Activated CD4-positive, alpha-beta T cell treated with anti-CD3 and anti-CD28 coated beads for 36 hours (primary cell): ENCODE measurements at places on chromosomes 5 and 9. TPM values are rescaled to one million over a fixed set of nuclear protein-coding genes. Genes with fewer than 3 reads are reported as not detected.
A peak's percentile ranks its signal among the peaks of the same experiment; 100 is the strongest.

- no peak overlapping the region for H3K4me3 ChIP-seq
- H3K27me3 ChIP-seq: peaks cover 26% of the 10 kb centered on the region
- H3K4me1 ChIP-seq: peaks cover 3% of the 10 kb centered on the region
- no peaks in the 10 kb centered on the region for H3K36me3 ChIP-seq
- DNase-seq: no peak
- H3K27ac ChIP-seq: no peak overlapping the region
Measured at GRCh38 chr9:37645903-37646506, 4.7 kb upstream of the FRMPD1 start.

DNA sequence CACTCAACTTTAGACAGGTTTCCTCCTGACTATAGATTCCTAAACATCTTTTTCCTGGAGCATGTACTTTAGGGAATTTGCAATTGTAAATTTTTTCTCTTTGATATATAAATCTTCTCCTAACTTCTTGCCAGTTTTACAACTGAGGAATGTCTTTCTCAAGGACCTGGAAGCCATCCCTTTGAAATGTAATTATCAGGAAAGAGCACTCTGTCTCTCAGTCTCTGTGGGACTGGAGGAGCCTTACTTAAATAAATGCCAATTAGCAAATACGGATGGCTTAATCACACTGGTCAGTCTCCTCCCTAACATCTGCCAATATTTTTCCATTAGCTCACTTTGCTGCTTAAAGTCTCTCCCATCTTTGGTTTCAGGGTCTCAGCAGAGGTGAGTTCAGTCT, 344.3 kb upstream of the ARRDC3 start:
- no peaks in the 10 kb centered on the region for H3K27me3 ChIP-seq
- no peak overlapping the region for H3K27ac ChIP-seq
- DNase-seq: no peak

DNA sequence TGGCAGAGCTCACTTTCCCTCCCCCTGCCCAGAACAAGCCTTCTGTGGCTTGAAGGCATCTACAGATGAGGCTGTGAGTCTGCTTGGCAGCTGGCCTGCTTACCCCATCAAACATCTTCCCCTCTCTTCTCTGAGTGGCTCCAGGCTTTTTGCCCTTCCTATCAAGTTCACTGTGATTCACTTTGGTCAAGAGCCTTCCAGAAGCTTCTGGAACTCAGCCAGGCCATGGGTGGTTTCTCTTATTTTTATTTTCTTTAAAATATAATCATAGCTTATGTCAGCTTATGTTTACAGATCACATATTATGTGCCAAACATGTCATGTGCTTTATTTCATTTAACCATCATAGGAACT, 267.0 kb downstream of the SEC61B start:
- H3K36me3 ChIP-seq: no peaks in the 10 kb centered on the region
- no peak overlapping the region for H3K27ac ChIP-seq
- H3K27me3 ChIP-seq: peaks cover 21% of the 10 kb centered on the region
- no peak overlapping the region for H3K4me3 ChIP-seq

GRCh38 chr5:69206528-69207190, 17.3 kb downstream of the CENPH start:
- no peak overlapping the region for H3K4me3 ChIP-seq
- H3K36me3 ChIP-seq: peaks cover 32% of the 10 kb centered on the region
- DNase-seq: no peak
- no peaks in the 10 kb centered on the region for H3K4me1 ChIP-seq
- H3K27me3 ChIP-seq: no peaks in the 10 kb centered on the region

GRCh38 chr9:99286536-99286935, 64.5 kb downstream of the SEC61B start:
- H3K27me3 ChIP-seq: peaks cover 3% of the 10 kb centered on the region
- H3K27ac ChIP-seq: no peak overlapping the region
- DNase-seq: no peak
- no peak overlapping the region for H3K4me3 ChIP-seq

- H3K36me3 ChIP-seq: no peaks in the 10 kb centered on the region
- peaks cover 2% of the 10 kb centered on the region for H3K27me3 ChIP-seq
Measured at GRCh38 chr5:82692826-82693225, 384.4 kb downstream of the TMEM167A start.

- H3K27ac ChIP-seq: no peak overlapping the region
- peak; percentile 17 for DNase-seq
- H3K4me3 ChIP-seq: no peak overlapping the region
- H3K36me3 ChIP-seq: peaks cover 29% of the 10 kb centered on the region
- no peaks in the 10 kb centered on the region for H3K27me3 ChIP-seq
Measured at GRCh38 chr5:138469540-138470321, 4.5 kb downstream of the EGR1 start.

GRCh38 chr5:125874717-125875116, 548.5 kb upstream of the GRAMD2B start:
- no peaks in the 10 kb centered on the region for H3K4me1 ChIP-seq
- H3K27me3 ChIP-seq: no peaks in the 10 kb centered on the region
- H3K4me3 ChIP-seq: no peak overlapping the region
- no peaks in the 10 kb centered on the region for H3K36me3 ChIP-seq

DNA sequence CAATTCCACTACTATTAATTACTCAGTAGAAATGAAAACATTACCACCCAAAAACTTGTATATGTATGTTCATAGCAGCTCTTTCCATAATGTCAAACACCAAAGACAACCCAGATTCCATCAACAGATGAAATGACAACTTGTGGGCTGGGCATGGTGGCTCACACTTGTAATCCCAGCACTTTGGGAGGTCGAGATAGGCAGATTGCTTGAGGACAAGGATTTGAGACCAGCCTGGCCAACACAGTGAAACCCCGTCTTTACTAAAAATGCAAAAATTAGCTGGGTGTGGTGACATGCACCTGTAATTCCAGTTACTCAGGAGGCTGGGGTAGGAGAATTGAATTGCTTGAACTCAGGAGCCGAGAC, 11.5 kb downstream of the UIMC1 start:
- H3K27ac ChIP-seq: peak overlapping the region; percentile 59
- peaks cover 39% of the 10 kb centered on the region for H3K4me1 ChIP-seq
- peaks cover 36% of the 10 kb centered on the region for H3K36me3 ChIP-seq
- H3K4me3 ChIP-seq: no peak overlapping the region
- DNase-seq: no peak

DNA sequence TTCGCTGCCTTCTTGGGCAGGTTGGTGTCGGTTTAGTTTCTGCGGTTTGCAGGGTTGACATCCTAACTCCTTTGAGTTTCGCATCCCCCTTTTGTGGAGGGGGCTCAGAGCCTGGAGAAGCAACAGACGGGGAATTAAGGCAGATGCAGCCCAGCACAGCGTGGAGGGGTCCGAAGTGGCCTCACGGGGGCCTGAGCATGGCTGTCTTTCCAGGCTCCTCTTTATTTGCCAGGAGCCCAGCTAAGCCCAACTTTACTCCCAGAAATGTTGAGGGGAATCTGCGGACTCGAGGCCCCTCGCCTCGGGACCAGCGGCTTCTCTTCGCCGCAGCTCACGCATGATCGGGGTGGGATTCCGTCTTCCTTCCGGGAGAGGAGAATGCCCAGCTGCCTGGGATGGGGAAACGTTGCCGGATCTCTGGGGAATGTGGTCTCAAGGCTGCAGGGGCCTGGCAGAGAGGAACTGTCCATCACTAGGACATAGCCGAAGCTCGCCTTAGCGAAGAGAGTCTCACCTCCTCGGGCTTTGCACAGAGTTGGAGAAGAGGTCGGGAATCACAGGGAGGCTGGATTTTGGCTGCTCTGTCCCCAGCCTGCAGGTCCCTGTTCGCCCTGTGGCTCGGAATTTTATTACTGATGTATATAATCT, 1.3 kb downstream of the RAI14 start:
- peaks cover 40% of the 10 kb centered on the region for H3K27me3 ChIP-seq
- peak overlapping the region; percentile 27 for H3K27ac ChIP-seq
- H3K4me1 ChIP-seq: peaks cover 16% of the 10 kb centered on the region
- H3K36me3 ChIP-seq: peaks cover 3% of the 10 kb centered on the region
- DNase-seq: no peak

- peaks cover 11% of the 10 kb centered on the region for H3K36me3 ChIP-seq
- H3K4me1 ChIP-seq: peaks cover 42% of the 10 kb centered on the region
- no peak for DNase-seq
- no peaks in the 10 kb centered on the region for H3K27me3 ChIP-seq
- no peak overlapping the region for H3K4me3 ChIP-seq
Measured at GRCh38 chr5:154273028-154273617, 82.6 kb downstream of the GALNT10 start.

- no peak overlapping the region for H3K27ac ChIP-seq
- H3K27me3 ChIP-seq: no peaks in the 10 kb centered on the region
Measured at GRCh38 chr5:62585306-62585705, 6.7 kb downstream of the LRRC70 start.

- H3K4me1 ChIP-seq: no peaks in the 10 kb centered on the region
- H3K4me3 ChIP-seq: no peak overlapping the region
- peaks cover 7% of the 10 kb centered on the region for H3K27me3 ChIP-seq
- DNase-seq: no peak
- H3K27ac ChIP-seq: no peak overlapping the region
- H3K36me3 ChIP-seq: no peaks in the 10 kb centered on the region
Measured at GRCh38 chr9:101307524-101308213, 77.1 kb downstream of the BAAT start.

DNA sequence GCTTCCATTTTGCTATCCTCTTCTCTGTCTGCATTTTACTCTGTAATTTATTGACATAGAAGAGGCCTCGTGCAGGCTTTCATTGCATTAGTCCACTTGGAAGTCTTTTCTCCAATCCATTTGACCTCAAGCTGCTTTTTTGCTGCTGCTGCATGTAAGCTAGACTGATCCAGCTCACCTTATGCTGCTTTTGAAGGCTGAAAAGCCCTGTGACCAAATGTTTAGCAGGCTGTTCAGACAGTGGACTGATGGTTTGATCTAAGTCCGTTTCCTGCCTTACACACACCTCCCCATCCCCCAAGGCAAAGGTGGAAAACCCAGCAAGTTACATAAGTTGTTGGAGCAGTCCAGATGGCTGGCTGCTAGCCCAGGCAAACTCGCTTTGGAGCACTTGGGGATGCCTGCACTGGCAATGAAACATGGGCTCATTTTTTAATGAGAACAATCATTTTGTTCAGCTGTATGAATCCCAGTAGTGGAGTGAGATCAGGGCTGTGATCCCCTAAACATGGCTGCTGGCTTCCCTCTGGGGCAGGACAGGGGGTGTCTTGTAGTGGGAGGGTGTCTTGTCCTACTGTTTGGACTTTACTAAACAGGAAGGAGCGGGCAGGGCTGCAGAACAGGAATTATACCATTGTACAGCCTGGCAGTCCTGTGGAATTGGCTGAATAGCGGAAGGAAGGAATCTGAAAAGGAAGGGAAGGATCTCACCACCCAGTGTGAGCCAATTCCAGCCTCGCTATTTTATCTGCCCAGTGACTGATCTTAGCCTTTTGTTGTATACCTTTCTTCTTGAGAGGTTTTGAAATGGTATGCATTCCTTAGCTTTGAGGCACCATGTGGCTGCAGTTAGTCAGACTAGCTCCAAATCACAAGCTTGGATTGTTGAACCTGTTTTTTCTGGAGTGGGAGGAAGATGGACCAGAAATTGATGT, 212.0 kb downstream of the ARHGAP26 start:
- H3K36me3 ChIP-seq: peaks cover 7% of the 10 kb centered on the region
- peak overlapping the region; percentile 55 for H3K27ac ChIP-seq
- H3K4me3 ChIP-seq: no peak overlapping the region
- H3K4me1 ChIP-seq: peaks cover 38% of the 10 kb centered on the region
- DNase-seq: no peak

- no peaks in the 10 kb centered on the region for H3K36me3 ChIP-seq
- no peak overlapping the region for H3K27ac ChIP-seq
- peaks cover 16% of the 10 kb centered on the region for H3K27me3 ChIP-seq
- DNase-seq: no peak
- no peak overlapping the region for H3K4me3 ChIP-seq
Measured at GRCh38 chr9:126156898-126157297, 169.7 kb upstream of the MVB12B start.

DNA sequence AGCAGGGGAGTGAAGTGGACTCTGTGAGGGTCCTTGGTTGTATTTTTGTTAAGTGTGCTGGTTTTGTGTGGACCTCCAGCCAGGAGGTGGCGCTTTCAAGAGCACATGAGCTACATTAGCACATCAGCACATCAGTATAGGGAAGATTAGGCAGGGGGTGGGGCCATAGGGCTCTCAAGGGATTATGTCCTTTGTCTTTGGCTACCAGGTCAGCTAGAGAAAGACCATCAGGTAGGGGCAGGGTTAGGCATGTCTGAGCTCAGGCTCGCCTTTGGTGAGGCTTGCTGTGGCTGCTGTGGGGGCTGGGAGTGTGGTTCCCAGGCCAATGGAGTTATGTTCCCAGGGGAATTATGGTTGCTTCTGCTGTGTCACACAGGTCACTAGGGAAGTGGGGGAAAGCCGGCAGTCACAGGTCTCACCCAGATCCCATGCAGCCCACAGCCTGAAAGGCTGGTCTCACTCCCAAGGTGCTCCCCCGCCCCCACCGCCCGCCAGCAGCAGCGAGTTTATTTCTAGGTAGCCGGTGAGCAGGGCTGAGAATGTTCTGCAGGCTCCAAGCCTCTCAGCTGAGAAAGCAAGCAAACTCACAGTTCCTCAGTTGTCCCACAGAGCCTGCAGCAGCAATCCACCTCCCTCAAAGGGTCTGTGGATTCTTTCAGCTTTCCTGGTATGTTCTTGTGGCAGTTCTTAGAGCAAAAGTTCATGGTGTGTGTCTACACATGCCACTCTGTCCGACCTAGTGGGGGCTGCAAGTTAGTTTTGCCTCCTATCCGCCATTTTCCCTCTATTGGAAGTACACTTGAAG, 13.7 kb downstream of the OR1J1 start:
- peaks cover 14% of the 10 kb centered on the region for H3K4me1 ChIP-seq
- H3K36me3 ChIP-seq: no peaks in the 10 kb centered on the region
- H3K4me3 ChIP-seq: peak overlapping the region; percentile 68

- H3K27me3 ChIP-seq: peaks cover 4% of the 10 kb centered on the region
- H3K36me3 ChIP-seq: no peaks in the 10 kb centered on the region
- H3K4me1 ChIP-seq: no peaks in the 10 kb centered on the region
- H3K4me3 ChIP-seq: no peak overlapping the region
Measured at GRCh38 chr5:153714798-153715197, 224.3 kb downstream of the GRIA1 start.

DNA sequence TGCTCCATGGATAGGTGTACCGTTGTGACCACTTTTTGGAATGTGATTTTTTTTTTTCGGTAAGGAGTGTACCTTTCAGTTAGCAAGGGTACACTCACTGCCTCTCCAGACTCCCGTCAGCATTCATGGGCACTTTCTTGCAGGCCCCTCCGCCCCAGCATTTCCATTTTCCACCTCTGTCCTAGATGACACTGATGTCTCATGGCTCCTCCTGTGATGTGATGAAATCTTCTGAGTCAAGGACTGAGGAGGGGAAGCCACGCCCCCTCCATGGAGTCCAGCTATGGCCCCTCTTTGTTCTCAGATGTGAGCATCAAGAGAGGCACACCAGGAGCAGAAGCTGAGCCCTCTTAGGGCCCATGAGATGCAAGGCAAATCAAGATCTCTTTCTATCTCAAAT, 61.8 kb downstream of the CTSL start:
- H3K4me3 ChIP-seq: no peak overlapping the region
- H3K36me3 ChIP-seq: no peaks in the 10 kb centered on the region
- no peak overlapping the region for H3K27ac ChIP-seq
- H3K27me3 ChIP-seq: peaks cover 2% of the 10 kb centered on the region
- H3K4me1 ChIP-seq: peaks cover 8% of the 10 kb centered on the region

- no peaks in the 10 kb centered on the region for H3K36me3 ChIP-seq
- H3K4me3 ChIP-seq: no peak overlapping the region
- no peak for DNase-seq
- no peaks in the 10 kb centered on the region for H3K4me1 ChIP-seq
- H3K27ac ChIP-seq: no peak overlapping the region
Measured at GRCh38 chr9:29100762-29101161, 1527.5 kb upstream of the C9orf72 start.

GRCh38 chr5:124736082-124736804, 10.2 kb downstream of the ZNF608 start:
- DNase-seq: no peak
- H3K27ac ChIP-seq: no peak overlapping the region
- no peaks in the 10 kb centered on the region for H3K4me1 ChIP-seq
- H3K27me3 ChIP-seq: peaks cover 49% of the 10 kb centered on the region
- H3K36me3 ChIP-seq: no peaks in the 10 kb centered on the region

ZDHHC11 gene
- 8.5 TPM for total RNA-seq

C9orf50 gene
- total RNA-seq: not detected

FOXD4L4 gene
- total RNA-seq: 0.07 TPM
